ENCODE measurements at places on chromosomes 4 and X. TPM values are rescaled to one million over a fixed set of nuclear protein-coding genes. Genes with fewer than 3 reads are reported as not detected.

DNA sequence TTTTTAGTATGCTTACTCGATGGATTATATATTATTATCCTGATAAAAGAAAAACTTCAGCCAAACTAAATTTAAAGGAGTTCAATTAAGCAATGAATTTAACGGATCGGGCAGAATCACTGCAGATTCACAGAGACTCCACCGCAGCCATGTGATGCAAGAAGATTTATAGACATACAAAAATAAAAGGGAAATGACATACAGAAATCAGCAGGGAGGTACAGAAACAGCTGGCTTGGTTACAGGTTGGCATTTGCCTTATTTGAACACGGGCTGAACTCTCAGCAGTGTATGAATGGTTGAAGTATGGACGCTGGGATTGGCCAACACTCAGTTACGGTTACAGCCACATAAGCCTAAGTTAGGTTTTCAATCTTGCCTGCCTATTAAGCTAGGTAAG lies 35.4 kb upstream of the DHRSX start:
- H3K4me1 ChIP-seq = no peaks in the 10 kb centered on the region
- no peaks in the 10 kb centered on the region for H3K36me3 ChIP-seq
- H3K27ac ChIP-seq = no peak overlapping the region
- no peaks in the 10 kb centered on the region for H3K27me3 ChIP-seq
- no peak for DNase-seq

DNA sequence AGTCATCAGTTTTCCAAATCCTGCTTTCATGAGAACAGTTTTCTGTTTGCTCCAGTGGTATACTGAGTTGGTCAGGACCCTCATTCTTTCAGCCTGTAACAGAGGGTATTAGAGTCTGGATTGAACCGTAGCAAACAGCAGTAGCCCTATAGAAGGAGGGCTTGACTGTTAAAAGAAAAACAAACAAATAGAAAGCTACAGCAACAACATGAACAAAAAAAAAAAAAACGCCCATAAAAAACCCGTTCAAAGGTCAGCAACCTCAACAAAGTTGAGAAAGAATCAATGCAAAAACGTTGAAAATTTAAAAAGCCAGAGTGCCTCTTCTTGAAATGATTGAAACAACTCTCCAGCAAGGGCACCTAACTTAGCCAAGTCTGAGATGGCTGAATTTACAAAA lies 64.7 kb upstream of the UGT2B10 start:
- H3K27me3 ChIP-seq = no peaks in the 10 kb centered on the region
- no peaks in the 10 kb centered on the region for H3K36me3 ChIP-seq
- H3K27ac ChIP-seq = no peak overlapping the region
- H3K4me3 ChIP-seq = no peak overlapping the region
- no peak for DNase-seq

GRCh38 chr4:17275836-17276235 lies 236.1 kb downstream of the QDPR start:
- no peak for DNase-seq
- no peaks in the 10 kb centered on the region for H3K36me3 ChIP-seq
- H3K4me3 ChIP-seq = no peak overlapping the region
- no peaks in the 10 kb centered on the region for H3K4me1 ChIP-seq
- H3K27ac ChIP-seq = no peak overlapping the region
- no peaks in the 10 kb centered on the region for H3K27me3 ChIP-seq

ANOS1 gene
- polyA plus RNA-seq = 21.8 TPM

DNA sequence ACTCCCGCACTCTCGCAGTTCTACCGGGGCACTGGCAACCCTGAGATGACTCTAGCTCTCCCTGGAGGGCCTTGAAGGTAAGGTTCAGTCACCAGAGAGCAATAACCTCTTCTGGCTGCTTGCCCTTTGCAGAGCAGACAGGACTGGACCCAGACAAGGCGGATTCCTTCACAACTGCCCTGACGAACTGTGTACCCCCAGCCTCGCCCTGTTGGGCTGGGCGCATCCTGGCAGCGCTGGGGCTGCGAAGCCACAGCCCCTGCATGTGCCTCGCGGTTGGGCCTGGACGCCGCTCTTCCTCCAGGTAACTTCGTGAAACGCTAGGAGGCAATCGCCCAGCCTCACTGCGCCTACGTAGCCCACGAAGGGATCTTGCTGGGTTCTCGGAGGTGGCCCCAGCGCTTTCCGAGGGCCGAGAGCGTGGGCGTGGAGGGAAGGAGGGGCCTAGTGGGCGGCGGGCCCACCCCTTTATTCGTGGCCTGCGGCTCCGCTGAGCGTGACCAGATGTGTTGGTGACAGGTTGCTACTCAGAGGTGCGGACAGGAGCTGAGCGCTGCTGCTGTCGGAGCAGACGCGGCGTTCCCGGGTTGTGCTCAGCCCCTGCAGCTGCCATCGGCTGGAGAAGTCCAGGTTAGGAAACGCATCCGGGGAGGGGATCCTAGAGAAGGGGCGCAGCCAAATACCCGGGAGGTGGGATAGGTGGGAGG lies 1.9 kb upstream of the MAMLD1 start:
- no peaks in the 10 kb centered on the region for H3K36me3 ChIP-seq
- H3K27me3 ChIP-seq = peaks cover 69% of the 10 kb centered on the region
- DNase-seq = peak; percentile 57
- H3K4me1 ChIP-seq = no peaks in the 10 kb centered on the region
- peak overlapping the region; percentile 58 for H3K4me3 ChIP-seq

All from GM23338 (cell line).